ENCODE measurements at places on chromosomes 3 and 15.

DNA sequence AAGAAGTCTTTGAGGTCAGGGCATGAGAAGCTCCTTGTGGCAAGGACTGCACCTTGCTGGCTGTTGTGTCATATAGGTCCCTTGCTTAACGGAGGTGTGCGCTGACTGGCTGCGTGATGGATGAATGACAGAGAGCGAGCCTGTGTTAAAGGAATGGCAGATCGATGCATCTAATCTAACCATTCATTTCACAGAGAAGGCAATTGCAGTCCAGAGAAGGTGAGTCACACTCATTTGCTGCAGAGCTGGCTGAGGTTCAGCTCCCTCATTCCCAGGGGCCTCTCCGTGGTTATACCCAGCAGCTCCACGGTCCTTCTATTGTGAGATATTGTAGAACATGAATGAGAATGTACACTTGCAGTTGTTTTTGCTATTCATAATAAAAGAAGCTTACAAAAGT lies 289.3 kb downstream of the EPHB1 start:
- no peak for DNase-seq

- DNase-seq = peak; percentile 72
These were observed 3.0 kb downstream of the ALCAM start for GRCh38 chr3:105369500-105370371.

- no peak for DNase-seq
These were observed 282.3 kb downstream of the OCA2 start for GRCh38 chr15:27816790-27817189.

DNA sequence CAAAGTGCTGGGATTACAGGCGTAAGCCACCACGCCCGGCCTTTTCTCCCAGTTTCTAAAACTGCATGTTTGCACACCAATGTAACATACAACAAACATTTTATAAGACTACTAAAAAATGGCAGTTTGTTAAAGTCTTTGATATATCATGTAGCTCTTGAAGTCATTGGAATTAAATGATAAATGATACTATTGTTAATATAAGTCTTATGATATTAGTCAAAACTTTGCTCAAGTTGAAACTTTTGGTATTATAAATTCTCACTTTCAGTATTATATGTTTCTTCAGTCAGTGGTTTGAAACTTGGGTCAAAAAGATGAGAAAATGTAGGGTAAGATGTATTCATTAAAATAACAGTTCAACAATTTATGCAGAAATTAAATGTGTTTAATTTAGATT lies 117.6 kb upstream of the TBL1XR1 start:
- no peak for DNase-seq

- no peak for DNase-seq
These were observed 51.3 kb downstream of the TIPARP start for GRCh38 chr3:156725682-156726081.

- DNase-seq = no peak
These were observed 25.3 kb upstream of the NR2C2 start for GRCh38 chr3:14921811-14922705.

Data from right atrium auricular region (tissue), 2 donors.